NCI-H1105 treated with DMSO at 0.1 percent for 48 hours (cell line): ENCODE measurements at places on chromosomes 7 and 10.

- DNase-seq, result no peak
These were observed 85.9 kb downstream of the USP6NL start for GRCh38 chr10:11525503-11525902.

DNA sequence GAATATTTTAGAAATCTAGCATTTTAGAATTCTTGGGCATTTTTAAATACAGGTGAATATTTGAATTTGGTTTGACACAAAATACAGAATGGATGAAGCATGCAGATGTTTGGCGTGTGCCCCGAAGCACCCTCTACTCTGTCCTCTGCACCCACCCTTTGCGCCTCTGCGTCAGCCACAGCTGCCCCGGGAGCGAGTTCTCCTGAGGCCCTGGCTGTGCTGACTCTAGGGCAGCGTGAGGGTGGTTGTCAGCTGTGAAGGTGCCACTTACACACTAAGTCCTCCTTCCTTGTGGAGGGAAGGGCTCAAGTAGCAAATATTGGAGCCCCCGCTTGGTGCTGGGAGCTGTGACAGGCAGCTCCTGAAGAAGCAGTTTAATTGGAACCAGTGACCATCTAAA, 48.4 kb downstream of the DAGLB start:
- no peak for DNase-seq

- DNase-seq, result no peak
These were observed 56.2 kb upstream of the NPY start for GRCh38 chr7:24227603-24228359.

DNA sequence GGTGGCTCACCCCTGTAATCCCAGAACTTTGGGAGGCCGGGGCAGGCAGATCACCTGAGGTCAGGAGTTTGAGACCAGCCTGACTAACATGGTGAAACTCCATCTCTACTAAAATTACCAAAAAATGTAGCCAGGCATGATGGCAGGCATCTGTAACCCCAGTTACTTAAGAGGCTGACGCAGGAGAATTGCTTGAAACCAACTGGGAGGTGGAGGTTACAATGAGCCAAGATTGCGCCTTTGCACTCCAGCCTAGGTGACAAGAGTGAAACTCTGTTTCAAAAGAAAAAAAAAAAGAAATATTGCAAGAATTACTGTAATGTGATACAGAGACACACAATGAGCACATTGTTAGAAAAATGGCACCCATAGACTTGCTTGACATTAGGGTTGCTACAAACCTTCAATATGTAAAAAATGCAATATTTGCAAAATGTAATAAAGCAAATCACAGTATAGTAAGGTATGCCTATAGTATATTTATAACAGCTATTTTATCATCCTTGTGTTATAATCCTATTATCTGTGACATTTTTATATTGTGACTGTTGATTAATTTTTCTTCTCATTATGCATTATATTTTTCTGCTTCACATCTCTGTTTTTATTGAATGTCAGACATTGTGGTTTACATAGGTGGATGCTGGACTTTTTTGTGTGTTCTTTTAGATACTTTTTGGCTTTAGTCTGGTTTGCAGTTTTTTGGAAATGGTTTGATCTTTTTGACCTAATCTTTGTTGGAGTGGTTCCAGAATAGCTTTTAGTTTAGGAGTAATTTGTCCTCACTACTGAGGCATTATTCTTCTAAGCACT, 55.4 kb upstream of the HELLS start:
- DNase-seq, result no peak

GRCh38 chr7:154231732-154232131, 179.5 kb downstream of the DPP6 start:
- no peak for DNase-seq

DNA sequence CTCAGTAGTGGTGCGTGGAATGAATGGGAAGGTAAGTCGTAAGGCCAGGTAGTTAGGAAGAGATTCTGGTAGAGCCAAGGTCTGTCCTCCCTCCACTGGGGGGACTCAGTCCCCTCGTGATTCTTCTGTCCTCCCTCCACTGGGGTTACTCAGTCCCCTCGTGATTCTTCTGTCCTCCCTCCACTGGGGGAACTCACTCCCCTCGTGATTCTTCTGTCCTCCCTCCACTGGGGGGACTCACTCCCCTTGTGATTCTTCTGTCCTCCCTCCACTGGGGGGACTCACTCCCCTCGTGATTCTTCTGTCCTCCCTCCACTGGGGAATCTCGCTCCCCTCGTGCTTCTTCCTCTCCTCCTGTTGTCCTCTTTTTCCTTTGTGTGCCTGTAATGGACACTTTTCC, 125.1 kb downstream of the CELF2 start:
- no peak for DNase-seq

- DNase-seq, result peak; percentile 78
These were observed at the start of gene PYROXD2 for GRCh38 chr10:98414932-98415730. Gene PYROXD2 (minus strand): TSS chr10:98415182. CDS start chr10:98415135, 47 bp downstream.

DNA sequence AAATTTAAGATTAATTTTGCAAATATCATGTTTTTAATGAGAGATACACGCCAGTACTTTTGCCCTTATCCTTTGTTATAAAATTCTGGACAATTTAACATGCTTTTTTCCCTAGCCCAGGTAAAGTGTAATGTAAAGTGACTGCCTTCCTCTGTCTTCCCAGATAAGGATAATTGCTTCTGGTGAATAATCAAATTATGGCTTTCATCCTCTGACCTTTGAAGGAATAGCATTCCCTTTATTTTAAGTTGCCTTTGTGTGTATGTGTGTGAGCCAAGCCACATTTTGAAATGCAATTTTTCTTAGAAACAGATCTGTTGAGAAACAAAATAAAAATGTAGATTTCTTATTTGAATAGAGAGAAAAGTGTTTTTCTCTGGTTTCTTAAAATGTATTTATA, 107.5 kb downstream of the ADAM22 start:
- no peak for DNase-seq

GRCh38 chr7:13017333-13017857, 330.0 kb downstream of the ARL4A start:
- DNase-seq, result no peak

GRCh38 chr7:91424371-91424770, 160.1 kb downstream of the FZD1 start:
- DNase-seq, result no peak

GRCh38 chr7:30894866-30895605, 16.6 kb upstream of the AQP1 start:
- no peak for DNase-seq

GRCh38 chr7:42117201-42117600, 119.8 kb downstream of the GLI3 start:
- no peak for DNase-seq

- no peak for DNase-seq
These were observed 5.1 kb upstream of the GRID1 start for GRCh38 chr10:86371691-86372090.

DNA sequence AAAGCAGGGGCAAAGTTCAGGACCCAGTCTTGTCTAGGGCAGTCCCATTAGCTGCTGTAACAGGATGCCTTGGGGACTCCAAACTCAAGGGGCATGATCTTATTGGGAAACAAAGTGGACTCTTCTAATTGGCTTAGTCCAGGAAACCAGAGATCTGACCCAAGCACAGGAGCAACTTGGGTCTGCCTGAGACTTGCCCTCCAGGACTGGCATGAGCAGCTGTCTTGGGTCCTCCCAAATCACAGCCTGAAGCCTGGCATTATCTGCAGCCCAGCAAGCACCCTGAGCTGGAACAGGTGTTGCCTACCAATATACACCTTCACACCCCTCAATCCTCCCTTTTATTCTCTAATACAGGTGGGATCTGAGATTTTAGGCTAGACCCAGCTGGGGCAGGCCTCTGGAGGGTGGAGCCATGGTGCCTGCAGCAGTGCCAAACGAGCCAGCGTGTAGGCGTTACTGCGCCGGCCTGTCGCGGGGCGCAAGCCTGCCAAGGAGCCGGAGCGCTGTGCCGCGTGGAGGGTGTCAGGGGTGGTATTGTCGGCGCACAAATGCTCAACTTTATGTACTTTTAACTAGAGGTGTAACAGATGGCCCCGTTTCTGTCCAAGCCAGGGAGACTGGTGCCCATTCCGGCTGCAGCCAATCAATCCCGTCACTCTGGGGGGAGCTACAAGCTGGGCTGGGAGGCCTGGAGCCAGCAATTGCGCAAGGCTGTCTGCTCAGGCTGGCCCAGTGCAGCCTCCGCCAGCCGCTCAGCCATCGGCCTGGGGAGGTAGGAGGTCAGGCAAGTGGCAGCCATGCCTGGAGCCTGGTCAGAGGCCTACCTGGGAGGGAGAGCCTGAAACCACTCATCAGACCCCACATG, 12.8 kb upstream of the LBX1 start:
- no peak for DNase-seq

- no peak for DNase-seq
These were observed 35.3 kb downstream of the PALD1 start for GRCh38 chr10:70513848-70514309.

- DNase-seq, result no peak
These were observed 35.5 kb upstream of the NCAPG2 start for GRCh38 chr7:158740013-158740656.

DNA sequence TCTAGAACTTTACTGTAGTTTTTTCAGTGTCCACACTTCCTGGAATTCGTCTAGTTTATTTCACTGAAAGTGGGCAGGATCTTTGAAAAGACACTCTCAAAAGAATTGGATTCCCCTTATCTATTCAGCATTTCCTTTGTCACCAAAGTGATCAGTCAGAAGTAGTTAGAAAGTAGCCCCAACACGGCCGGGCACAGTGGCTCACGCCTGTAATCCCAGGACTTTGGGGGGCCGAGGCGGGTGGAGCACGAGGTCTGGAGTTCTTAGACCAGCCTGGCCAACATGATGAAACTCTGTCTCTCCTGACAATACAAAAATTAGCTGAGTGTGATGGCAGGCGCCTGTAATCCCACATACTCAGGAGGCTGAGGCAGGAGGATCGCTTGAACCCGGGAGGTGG, 69.0 kb upstream of the KMT2C start:
- DNase-seq, result no peak

- no peak for DNase-seq
These were observed 131.3 kb downstream of the INHBA start for GRCh38 chr7:41571573-41571972.

GRCh38 chr10:121532292-121532864, 65.9 kb downstream of the FGFR2 start:
- no peak for DNase-seq

DNA sequence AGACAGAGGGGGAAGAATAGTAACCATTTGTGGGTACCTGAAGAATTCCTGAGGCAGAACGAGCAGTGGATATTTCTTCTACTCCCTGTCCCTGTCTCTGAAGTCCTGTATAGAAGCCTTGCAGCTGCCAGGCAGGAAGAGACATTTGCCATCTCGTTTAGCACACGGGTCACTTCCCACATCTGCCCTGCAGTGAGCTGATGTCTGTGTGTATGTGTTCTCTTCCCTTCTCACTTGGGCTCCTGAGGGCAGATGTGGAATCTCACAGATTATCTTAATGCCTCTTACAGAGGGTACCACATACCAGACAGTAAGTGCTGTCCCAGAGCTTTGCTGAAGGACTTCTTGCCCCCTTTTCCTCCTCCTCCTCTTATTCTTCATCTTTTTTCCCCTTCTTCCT, 14.1 kb upstream of the TRPV6 start:
- no peak for DNase-seq

DNA sequence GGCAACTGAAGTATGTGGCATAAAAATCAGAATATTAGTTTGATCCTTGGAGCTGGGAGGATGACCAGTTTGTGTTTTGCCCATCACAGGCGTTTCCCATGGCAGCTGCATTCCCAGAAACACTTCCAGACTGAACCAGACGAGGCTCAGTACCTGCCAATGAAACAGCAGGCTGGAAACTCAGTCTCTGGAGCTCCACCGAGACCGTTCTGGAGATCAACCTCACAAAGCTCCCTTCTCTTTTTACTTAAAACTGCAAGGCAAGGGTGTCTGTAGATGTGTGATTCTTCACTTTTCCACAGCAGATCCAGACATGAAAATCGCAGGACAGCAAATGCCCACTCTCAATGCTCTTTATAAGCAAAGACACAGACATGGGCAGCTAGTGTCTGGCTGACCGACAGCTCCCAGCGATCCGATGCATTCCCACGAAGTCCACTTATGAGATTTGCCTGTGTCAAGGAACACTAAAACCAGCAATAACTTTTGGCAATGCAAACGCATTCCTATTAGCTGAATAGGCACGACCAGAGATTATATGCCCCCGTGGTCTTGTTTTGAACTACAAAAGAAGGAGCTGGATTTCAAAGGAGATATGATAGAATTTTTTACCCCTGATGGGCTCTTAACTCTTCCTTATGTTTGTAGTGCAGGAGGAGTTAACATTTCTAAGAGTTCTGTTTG, 72.6 kb downstream of the ADAM12 start:
- no peak for DNase-seq

DNA sequence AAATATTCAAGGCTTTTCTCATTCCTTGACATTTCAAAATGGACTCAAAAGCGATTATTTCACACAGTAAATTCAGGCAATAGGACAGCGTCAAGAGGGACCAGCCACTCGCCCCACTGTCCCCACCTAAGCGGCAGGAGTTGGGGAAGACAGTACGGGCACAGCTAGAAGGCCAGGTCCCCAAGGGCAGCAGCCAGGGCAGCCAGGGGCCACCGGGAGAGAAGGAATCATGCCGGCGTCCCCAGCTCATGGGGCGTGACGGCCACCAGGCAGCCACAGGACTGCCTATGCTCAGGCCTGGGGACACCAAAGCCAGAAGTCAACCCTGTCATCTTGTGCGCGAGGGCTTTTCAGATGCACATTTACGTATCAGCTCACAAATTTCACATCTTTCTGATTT, 225.7 kb upstream of the PPP2R2D start:
- DNase-seq, result no peak

DNA sequence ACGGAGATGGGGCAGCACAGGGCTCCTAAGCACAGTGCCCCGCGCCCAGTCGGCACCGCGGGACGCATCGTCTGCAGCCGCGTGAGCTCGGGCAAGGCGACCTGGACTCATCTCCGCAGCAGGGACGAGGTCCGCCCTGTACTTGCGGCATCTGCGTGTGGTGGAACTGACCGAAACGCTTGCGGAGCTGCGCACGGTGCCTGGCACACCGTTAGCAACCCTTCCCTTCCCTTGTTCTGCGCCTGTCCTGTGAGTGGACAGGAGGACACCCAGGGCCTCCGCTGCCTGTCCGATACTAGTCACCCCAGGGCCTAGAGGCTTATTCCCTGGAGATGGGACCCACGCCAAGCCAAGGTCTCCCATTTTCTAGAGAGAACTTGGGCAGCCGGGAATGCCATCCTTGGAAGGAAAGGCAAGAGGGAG, 98.5 kb downstream of the WDR11 start:
- DNase-seq, result no peak

GRCh38 chr7:84195295-84196060, 889 bp upstream of the SEMA3A start:
- no peak for DNase-seq

DNA sequence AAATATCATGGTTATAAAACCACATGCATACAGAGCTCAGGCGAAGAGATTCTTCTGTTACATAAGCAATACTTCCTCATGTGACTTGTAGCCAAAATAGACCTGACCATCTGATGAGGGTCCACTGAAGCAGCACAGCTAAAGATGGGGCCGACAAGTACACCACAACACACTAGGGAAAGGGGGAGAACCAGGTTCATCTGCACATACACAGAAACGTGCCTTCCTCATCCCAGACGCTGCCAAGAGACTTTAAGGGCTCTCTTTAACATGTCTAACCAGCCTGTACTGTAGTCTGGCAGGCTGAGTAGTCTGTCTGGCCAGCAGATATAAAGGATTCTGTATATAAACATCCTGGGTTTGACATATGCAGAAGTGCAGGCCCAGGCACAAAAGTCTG, 30.3 kb downstream of the ERCC6 start:
- no peak for DNase-seq

- DNase-seq, result no peak
These were observed 52.5 kb upstream of the MACC1 start for GRCh38 chr7:20269726-20270125.
